ENCODE measurements at places on chromosomes 5 and 9.

DNA sequence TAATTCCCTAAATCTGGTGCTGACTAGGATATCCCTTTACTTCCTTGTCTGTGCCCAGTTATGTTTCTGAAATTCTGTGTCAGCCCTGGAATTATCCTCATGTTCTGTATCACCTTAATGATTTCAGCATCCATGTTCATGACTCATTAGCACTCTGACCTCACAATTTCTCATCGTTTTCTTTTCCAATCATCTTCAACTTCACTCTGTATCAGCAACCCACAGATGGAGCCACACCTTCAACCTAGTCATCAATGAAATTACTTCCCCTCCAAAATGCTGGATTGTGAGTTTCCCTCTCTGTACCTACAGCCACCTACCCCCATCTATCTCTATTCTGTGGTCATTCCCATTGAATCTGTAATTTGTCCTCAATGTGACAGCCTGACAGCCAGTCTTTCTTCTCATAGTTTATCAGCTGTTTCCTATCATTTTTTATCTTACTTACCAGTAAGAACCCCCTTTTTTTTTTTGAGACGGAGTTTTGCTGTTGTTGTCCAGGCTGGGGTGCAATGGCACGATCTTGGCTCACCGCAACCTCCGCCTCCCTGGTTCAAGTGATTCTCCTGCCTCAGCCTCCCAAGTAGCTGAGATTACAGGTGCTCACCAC, 3.1 kb upstream of the IL6ST start:
- DNase-seq: peak; percentile 37

DNA sequence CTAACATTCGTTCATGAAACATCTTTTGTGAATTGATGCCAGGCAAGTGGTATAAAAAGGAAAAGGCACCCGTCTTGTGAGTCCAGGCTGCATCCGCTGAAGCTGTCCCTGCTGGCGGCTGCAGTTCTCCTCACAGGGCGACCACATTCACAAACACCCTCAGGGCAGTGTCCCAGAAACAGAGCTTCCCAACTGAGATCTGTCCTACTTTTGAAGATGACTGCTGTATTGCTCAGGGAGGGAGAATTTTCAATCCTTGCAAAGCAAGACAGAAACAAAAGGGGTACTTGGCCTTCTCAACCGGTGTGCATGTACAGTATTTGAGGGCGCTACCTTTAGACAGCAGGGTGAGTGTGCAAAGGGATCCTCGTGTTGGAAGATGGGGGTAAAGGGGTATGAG, 316.1 kb downstream of the GADD45G start:
- DNase-seq: no peak

DNA sequence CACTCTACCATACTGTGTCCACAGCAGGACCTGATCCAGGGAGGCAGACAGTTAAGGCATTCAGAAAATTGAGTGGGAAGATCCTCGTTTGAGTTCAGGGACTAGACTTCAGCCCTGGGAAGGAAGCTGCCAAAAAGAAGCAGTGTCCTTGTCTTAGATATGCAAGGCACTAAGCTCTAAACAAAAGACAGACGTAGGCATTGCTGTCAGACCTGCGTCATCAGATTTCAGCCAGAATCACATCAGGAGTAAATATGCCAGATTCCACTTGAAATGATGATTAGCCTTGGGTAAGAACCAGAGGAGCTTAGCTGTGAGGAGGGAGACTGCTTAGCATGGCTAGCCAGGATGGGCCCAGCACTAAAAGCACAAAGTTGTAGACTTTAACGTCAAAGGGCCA, 56.7 kb downstream of the MAMDC2 start:
- DNase-seq: no peak

GRCh38 chr5:17221843-17222636, 4.6 kb downstream of the BASP1 start:
- no peak for DNase-seq

DNA sequence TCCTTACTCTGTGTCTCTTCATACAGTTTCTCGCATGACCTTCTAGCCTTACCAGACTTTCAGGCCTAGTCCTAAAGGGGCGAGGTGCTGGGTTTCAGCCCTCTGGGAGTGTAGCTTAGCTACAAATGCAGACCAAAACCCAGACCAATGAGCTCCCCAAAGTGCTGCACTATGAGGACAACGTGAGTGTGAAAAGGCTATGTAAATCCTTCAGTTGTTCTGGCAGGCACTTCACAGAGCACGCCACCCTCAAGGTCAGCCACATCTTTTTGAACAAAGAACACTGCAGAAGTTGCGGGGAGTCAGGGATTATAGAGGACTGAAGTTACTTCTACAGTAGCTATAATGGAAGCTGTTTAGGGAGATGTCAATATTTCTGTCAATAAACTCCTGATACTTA, 301.7 kb downstream of the MARCHF11 start:
- no peak for DNase-seq

GRCh38 chr5:96396878-96397277, 36.2 kb downstream of the PCSK1 start:
- DNase-seq: no peak

DNA sequence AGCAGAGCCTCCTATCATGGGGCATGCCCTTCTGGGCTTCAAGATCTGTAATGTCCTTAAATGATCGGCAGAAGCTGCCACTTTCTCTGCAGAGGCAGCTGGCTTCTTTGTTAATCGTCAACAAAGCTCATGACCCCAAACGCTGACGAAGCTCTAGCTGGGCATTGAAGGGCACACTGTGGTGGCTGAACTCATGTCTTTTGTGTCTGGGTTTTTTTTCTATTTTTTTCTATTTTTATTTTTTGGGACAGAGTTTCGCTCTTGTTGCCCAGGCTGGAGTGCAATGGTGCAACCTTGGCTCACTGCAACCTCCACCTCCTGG, 65.2 kb upstream of the ASS1 start:
- DNase-seq: no peak

GRCh38 chr5:88736494-88736893, 146.5 kb downstream of the MEF2C start:
- DNase-seq: no peak

GRCh38 chr5:101430551-101430950, 527.5 kb upstream of the ST8SIA4 start:
- DNase-seq: no peak

GRCh38 chr5:128965011-128965637, at the start of gene SLC27A6:
SLC27A6 (plus strand) TSS chr5:128965488; CDS start chr5:128966138, 650 bp downstream.
- no peak for DNase-seq

GRCh38 chr9:89635816-89636215, 31.0 kb downstream of the GADD45G start:
- peak; percentile 70 for DNase-seq

DNA sequence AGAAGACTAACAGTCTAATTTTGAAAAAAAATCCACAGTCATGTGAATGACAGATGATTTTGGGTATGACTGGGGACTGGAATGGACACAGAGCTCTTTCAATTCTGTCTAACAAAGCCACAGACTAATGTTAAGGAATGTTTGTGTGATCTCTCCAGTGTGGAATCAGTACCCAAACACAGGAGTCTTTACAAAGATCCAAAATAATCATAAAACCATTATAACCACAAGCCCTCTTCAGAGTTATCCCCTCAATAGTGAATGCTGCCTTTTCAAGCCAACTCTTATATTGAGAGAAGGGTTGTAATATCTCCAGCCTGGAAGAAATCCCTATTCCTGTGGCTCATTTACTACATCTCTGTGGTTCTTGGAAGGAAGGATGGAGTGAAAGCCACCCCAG, 552.0 kb upstream of the CLINT1 start:
- DNase-seq: no peak

GRCh38 chr5:110383231-110383630, 343.2 kb downstream of the TMEM232 start:
- DNase-seq: no peak

DNA sequence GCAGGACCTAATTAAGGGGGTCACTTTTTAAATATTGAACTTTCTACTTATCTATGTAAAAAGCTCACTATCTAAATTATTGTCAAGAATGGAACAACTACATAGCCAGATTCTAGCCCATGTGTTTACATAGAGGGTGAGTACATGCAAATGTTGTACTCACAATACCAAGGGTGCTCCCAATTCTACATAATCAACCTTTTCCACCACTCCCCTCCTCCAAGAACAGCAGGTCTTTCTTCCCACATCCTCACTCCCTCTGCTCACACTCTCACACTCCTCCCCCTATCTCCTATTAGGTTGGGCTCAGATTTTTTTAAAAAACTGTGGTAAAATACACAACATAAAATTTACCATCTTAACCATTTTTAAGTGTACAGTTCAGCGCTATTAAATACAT, 325.4 kb downstream of the ARL15 start:
- no peak for DNase-seq

DNA sequence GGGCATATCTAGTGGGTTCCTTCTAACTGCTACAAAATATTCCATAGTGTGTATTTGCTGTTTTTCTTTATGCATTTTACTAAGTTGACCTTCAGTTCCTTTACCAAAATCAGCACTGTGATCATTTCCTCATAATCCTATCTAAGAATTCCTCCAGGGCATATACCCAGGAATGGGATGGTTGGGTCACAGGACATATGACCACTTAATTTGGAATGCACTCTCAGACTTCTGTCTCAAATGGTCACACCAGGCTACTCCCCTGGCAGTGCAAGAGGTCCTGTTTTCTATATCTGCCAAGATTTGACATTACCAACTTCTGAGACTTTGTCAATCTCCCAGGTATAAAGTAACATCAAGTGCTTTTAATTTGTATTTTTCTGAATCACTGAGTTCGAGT, 63.9 kb downstream of the ADAMTS12 start:
- peak; percentile 2 for DNase-seq

DNA sequence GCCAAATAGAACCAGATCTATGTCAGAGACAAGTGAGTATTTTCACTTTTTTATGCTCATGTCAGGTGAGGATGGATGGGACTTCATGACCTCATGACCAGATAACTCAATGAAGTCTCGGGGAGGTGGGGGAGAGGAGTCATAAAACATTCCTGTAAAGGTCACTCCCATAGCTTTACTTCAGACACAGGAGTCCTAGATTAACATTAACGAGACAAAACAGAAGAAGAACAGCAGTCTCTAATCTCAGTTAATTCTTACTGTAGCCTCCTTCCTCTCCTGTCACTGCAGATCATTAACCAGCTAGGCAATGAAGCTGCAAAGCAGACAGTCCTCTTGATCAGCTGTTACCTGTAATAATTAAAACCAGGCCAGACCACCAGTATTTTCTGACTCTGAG, 11.2 kb downstream of the CRHBP start:
- DNase-seq: peak; percentile 59

GRCh38 chr5:95859661-95860060, 37.1 kb upstream of the GLRX start:
- no peak for DNase-seq

GRCh38 chr9:30757723-30758122, 1626.7 kb upstream of the ACO1 start:
- no peak for DNase-seq

DNA sequence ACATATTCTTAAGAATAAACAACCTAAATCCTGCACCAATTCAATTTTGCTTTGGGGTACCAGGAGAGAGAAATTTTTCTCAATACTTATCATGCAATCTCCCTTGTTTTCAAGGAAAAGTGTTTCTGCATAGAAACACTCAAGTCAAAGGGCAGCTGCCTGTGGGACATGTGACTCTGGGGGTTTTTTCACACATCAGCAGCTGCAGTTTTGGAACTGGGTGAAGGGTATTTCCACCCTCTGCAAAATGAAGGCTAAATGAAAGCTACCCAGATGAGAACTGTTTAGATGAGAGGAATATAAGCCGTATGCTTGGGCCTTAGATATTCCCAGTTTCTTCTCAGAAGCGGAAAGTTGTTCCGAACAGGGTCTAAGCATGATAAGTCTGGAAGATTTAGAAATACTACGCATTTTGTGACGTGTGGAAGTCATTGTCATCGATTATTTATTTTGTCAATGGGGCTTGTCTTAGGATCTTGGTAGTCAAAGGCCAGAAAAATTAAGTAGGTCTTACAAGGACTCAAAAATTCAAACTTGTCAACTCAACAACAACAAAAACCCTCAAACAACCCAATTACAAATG, 64.3 kb upstream of the BOD1 start:
- no peak for DNase-seq

GRCh38 chr5:75055727-75056144, 3.4 kb upstream of the GCNT4 start:
- DNase-seq: peak; percentile 28

DNA sequence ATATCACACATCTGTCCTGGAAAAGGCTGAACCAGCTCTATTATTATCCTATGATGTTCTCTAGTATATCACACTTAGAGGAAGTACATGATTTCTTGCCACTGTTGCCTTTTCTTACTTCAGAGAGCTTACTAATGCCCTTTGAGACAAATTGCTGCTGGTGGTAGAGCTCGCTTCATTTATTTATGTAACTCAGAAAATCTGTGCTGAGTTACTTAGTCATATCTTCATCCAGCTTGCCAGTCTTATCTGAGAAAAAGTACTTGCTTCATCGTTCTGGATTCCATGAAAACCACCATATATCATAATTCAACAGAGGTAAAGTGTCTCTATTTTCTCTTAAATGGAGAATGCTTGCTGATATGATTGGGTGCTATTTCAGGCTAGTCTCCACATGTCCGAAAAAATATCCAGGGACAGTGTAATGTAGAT, 26.6 kb downstream of the PTPDC1 start:
- no peak for DNase-seq

GRCh38 chr9:112097712-112098688, 77.1 kb downstream of the SUSD1 start:
- peak; percentile 66 for DNase-seq

DNA sequence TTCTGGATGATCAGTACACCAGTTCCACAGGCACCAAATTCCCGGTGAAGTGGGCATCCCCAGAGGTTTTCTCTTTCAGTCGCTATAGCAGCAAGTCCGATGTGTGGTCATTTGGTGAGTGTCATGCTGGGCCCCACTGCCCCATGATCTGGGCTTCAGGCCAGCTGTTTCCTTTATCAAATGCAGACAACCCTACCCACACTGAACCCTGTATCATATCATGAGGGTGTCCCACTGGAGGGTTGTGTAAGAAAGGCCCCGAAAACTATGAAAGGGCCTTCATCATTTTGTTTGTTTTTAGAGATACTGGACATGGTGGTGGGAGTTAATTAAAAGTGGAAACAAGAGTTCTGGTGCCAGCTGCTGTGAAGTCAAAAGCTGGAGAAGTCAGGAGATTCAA, 20.0 kb upstream of the CYFIP2 start:
- DNase-seq: no peak

Data from kidney glomerular epithelial cell (primary cell).